ENCODE measurements at places on chromosomes 1 and 21. TPM values are rescaled to one million over a fixed set of nuclear protein-coding genes. Genes with fewer than 3 reads are reported as not detected.

The FMO4 gene
- 1.2 TPM for total RNA-seq

DNA sequence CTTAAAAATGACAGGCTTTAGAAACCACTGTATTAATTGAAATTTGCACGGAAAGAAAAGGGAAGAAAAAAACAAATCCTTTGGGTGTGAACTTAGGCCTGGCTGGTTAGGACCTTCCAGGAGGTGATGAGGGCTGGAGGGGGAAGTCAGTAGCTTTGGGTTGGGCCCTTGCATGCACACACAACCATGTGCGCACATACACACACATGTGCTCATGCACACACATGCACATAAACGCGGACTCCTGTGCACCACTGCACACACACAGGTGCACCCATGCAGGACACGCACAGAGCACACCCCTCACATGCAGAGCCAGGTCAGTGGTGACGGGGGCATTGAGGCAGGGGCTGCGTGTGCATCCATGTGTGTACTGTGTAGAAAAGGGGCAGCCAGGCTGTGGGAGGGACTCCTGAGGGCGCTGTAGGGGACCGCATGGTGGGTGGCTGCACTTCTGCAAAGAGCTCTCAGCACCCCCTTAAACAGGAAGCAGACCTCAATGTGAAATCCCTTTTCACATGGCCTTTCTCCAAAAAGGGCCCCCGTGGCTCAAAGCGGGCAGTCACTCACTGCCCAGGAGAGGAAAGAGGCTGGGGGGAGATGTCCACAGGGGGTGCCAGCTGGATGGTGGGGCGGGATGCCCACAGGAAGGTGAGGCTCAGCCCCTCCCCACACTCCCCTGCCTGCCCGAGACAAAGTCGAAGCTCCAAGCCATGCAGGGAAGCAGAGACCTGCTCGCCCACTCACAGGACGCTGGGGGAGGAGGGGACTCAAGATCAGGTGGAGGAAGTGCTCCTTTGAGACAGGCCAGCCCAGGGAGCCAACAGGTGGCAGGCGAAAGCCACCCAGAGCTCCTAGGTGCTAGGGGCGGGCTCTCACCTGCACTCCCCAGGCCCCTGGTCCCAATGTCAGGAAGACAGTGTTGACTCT is 95.2 kb downstream of the ITPKB start:
- peaks cover 70% of the 10 kb centered on the region for H3K36me3 ChIP-seq
- peaks cover 90% of the 10 kb centered on the region for H3K4me1 ChIP-seq
- no peak overlapping the region for H3K27ac ChIP-seq
- no peak overlapping the region for H3K4me3 ChIP-seq
- H3K27me3 ChIP-seq, result no peaks in the 10 kb centered on the region

DNA sequence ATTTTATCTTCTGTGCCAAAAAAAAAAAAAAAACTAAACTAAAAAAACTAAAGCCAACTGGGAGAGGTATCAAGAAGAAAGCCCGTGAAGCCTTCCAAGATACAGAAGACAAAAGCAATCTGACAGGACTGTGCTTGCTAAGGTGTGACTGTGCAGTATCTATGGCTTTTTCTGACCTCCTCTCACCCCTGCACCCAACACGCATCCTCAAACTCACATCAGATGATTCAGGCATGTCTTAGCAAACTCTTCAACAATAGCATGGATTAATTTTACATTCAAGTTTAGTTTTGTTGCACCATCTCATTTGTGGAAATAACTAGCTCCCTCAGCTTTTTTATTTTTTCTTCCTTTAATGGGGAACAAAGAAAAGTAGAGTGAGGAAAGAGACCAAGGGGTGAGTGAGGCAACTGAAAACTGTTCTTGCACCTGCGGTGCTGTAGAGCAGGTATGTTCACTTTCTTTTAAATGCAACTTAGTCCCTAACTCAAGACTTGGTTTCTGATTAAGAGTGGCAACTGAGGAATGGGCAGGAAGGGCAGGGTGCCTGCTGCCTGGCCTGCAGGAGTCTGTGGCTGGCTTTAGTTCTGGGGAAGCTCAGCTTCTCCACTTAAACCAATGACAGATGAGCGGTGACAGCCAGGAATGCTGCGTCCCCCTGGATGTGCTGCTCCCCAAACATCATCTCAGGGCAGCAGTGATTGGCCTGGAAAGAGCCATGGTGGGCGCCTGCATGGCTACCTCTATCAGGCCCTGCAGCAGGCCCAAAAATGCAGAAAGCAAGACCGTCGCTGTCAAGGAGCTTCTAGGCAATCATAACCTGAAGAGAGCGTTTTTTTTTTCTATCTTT is 71.3 kb upstream of the LRRC8B start:
- H3K4me3 ChIP-seq, result no peak overlapping the region
- H3K4me1 ChIP-seq, result no peaks in the 10 kb centered on the region
- H3K27me3 ChIP-seq, result no peaks in the 10 kb centered on the region
- no peak overlapping the region for H3K27ac ChIP-seq

GRCh38 chr1:213876531-213876930 is 111.2 kb upstream of the PROX1 start:
- no peak overlapping the region for H3K27ac ChIP-seq
- no peaks in the 10 kb centered on the region for H3K27me3 ChIP-seq
- no peak for DNase-seq
- no peaks in the 10 kb centered on the region for H3K4me1 ChIP-seq

DNA sequence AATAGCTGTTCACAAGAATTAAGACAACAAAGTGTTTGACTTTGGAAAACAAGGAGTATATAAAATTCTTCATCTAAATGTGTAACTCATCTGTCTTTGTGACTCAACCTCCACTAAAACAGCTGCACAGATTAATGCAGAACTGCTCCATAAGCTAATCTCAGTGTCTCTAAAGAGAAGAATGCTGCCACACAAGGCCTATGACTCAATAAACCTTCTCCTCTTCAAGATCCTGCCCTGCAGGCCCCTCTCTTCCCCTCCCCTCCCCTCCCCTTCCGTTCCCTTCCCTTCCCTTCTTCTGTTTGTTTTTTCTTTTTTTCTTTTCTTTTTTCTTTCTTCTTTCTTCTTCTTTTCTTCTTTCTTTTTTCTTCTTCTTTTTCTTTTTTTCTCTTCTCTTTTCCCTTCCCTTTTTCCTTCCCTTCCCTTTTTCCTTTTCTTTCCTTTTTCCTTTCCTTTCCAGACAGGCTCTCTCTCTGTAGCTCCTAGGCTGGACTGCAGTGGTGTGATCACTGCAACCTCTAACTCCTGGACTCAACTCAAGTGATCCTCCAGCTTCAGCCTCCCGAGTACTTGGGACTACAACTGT is 1052.8 kb downstream of the BRINP3 start:
- H3K36me3 ChIP-seq, result no peaks in the 10 kb centered on the region
- H3K27ac ChIP-seq, result no peak overlapping the region
- no peaks in the 10 kb centered on the region for H3K4me1 ChIP-seq
- H3K4me3 ChIP-seq, result no peak overlapping the region
- no peak for DNase-seq

DNA sequence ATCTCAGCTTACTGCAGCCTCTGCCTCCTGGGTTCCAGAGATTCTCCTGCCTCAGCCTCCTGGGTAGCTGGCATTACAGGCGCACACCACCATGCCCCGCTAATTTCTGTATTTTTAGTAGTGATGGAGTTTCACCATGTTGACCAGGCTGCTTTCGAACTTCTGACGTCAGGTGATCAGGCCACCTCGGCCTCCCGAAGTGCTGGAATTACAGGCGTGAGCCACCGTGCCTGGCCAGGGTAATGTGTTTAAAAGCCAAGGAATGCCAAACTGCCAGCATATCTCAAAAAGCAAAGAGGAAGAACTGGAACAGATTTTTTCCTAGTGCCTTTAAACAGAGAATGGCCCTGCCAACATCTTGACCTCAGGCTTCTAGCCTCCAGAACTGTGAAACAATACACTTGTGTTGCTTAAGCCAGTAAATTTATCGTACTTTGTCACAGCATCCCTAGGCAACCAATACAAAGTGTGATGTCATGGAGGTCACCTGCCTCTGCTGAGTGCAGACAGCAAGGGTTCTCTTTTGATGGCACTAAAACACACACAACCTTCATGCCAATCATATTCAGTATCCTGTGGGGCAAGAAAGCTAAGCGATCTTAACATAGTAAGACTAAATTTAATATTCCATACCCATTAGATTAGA is 858.3 kb upstream of the TMPRSS15 start:
- no peaks in the 10 kb centered on the region for H3K36me3 ChIP-seq
- no peaks in the 10 kb centered on the region for H3K4me1 ChIP-seq
- no peak overlapping the region for H3K27ac ChIP-seq
- no peak overlapping the region for H3K4me3 ChIP-seq

DNA sequence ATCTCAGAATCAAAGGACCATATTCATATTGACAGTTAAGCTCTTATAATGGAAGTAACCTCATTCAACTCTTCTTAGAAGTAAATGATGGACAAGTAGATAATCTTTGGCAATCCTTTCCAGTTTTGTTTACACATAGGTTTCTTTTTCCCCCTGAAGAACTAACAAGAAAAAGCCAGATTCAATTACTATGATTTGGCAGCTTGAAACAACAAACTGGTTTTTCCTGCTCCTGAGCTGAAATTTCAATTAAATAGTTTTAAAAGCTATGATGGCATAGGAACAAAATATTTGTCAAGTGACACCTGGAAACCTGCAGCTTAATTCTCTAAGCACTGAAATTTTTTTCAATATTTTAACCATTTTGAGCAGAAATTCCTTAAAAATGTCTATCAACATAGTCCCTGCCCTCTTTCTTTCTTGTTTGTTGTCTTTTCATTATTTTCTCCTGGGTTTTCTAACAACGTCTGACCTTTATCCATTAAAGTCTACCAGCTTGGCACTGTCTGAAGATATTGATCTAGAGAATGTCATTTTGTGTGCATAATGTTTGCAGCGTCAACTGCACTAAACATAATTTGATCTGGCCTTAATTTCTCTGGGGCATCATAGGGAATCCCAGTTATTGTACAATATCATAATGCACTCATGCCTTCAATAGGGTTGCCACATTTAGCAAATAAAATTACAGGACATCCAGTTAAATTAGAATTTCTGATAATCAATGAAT is 4.0 kb upstream of the SLC35A3 start:
- H3K27me3 ChIP-seq, result no peaks in the 10 kb centered on the region
- H3K27ac ChIP-seq, result no peak overlapping the region
- no peak overlapping the region for H3K4me3 ChIP-seq

DNA sequence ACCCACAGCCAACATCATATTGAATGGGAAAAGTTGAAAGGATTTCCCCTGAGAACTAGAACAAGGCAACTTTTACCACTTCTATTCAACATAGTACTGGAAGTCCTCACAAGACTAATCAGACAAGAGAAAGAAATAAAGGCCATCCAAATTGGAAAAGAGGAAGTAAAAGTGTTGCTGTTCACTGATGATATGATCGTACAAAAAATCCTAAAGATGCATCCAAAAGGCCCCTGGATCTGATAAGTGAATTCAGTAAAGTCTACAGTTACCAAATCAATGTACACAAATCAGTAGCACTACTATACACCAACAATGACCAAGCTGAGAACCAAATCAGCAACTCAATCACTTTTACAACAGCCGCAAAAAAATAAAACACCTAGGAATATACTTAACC is 28.3 kb downstream of the RAB3GAP2 start:
- H3K27ac ChIP-seq, result no peak overlapping the region
- no peaks in the 10 kb centered on the region for H3K36me3 ChIP-seq
- no peak overlapping the region for H3K4me3 ChIP-seq
- H3K27me3 ChIP-seq, result no peaks in the 10 kb centered on the region

GRCh38 chr1:99675292-99675691 is 29.4 kb downstream of the PALMD start:
- DNase-seq, result no peak
- no peaks in the 10 kb centered on the region for H3K27me3 ChIP-seq
- H3K4me1 ChIP-seq, result peaks cover 44% of the 10 kb centered on the region
- no peak overlapping the region for H3K4me3 ChIP-seq
- H3K36me3 ChIP-seq, result peaks cover 3% of the 10 kb centered on the region

- H3K27ac ChIP-seq, result no peak overlapping the region
- H3K36me3 ChIP-seq, result no peaks in the 10 kb centered on the region
- no peaks in the 10 kb centered on the region for H3K27me3 ChIP-seq
- peaks cover 5% of the 10 kb centered on the region for H3K4me1 ChIP-seq
- no peak for DNase-seq
- no peak overlapping the region for H3K4me3 ChIP-seq
Measured at GRCh38 chr1:156524481-156524869, 23.9 kb upstream of the MEF2D start.

- no peak for DNase-seq
- no peak overlapping the region for H3K4me3 ChIP-seq
- H3K36me3 ChIP-seq, result peaks cover 6% of the 10 kb centered on the region
- no peak overlapping the region for H3K27ac ChIP-seq
Measured at GRCh38 chr1:247334378-247335133, 2.9 kb upstream of the ZNF496 start.

Data from esophagus muscularis mucosa (tissue), 4 donors.